ENCODE measurements at places on chromosomes 3 and 15.
A peak's percentile ranks its signal among the peaks of the same experiment; 100 is the strongest.

GRCh38 chr3:28916713-28917499 lies 364.0 kb upstream of the RBMS3 start:
- peak; percentile 75 for DNase-seq

- no peak for DNase-seq
Observed at GRCh38 chr15:47945872-47946650, 174.7 kb upstream of the SLC24A5 start.

GRCh38 chr15:65980824-65981456 lies 111.6 kb downstream of the RAB11A start:
- peak; percentile 74 for DNase-seq

DNA sequence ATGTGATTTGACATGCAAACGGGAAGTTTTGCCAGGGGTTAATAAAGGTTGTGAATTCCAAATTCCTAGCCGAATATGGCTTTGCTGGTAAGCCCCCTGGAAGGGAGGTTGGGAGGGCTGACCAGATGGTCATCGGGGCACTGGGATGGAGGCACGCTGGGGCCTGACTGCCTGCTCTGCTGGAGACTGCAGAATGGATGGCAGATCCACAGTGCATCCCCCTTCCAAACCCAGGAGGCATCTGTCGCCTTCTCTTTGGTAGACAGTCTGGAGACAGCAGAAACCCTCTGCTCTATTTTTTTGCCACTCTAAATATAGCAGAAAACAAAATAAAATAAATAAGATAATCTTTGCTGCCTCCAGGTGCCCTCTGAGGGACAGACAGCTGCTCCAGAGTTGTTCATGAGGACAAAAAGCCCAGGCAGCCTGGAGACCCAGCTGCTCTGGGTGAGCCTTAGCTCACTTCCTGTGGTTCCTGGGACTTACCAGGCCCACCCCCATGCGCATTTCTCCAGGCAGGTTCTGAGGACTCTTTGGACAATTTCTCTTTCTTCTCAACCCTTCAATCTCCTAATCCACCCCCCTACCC lies 6.1 kb upstream of the SPTBN5 start:
- DNase-seq, result no peak

DNA sequence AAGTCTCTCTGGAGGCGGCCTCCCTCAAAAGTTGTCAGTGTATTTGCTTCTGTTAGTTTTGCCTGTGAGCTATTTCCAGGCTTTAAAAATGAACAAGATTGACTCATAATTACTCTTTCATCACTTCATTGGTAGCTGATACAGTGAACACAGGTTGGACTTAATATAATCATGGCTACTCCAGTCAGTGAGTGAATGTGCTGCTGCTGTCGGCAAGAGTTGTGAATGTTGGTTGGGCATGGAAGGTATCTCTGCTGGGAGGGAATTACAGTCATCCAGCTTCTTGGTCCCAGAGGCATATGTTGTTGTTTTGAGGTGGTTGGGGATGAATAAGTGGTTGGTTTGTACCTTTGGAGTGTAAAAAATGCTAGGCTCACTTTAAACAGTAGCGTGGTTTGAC lies 11.5 kb downstream of the TCF12 start:
- peak; percentile 12 for DNase-seq

DNA sequence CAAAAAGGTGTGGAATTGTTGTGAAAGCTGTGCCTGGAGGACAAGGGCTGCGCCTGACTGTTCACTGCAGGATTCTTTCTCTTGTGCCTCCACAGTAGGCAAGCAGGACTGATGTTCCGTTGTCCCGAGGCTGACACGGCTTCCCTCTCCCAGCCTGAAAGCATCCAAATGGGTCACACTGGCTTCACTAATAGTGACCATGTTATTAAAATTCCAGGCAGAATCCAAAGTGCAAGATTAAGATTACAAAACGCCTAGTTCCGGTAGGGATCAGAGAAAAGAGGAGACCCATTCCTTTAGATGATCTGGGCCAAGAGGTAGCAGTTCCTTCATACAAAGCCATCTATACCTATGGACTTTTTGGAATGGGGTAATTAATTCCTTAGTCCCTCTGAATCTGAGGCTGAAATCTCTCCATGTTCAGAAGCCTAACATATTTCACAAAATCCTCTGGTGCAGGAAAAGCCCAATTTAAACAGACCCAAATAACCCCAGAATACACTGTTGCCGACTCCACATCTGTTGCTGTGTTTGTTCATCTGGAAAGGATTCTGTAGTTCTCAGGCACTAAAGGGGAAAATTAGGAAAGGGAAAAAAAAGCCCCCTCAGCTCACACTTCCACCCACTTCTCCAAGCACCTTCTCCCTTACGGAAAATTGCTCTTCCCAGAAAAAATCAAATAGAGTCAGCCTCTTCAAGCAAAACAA lies 145.9 kb downstream of the RORA start:
- no peak for DNase-seq

DNA sequence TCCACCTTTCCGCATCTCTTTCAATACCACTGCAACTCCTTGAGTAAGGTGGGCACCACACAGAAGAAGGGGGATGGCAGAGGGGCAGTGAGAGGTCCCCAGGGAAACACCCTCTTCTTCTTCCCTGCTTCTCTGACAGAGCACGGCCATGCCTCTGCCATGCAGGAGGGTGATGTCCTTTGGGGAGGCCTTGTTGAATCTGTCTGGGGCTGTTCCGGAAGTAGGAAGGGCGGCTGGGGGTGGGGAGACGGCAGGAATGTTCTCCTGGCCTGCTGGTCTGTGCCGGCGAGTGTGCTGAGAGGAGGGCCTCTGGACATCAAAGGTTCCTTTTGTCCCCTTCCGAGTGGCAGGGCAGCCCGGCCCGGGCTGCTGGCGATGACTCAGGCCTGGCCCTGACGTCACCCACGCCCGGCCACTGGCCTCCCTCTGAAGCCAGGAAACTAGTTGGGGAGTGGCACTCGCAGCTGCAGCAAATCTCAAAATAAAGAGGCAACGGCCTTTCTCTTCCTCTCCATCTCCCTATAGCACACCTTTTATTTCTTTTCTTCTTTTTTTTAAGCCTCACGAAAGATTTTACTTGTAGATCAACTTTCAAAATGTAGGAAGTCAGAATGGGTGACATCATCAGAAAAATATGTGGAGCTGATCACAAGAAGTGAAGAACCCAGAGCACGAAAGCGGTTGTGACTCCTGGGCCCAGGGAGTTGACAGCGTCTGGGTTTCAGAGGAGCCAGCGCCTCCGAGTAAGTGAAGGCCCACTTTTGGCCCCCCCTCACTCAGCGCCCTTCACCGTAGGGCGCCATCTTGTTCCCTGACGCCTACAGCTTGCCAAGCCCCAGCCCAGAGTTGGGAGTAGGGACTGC lies at the start of gene ZBTB38:
Gene ZBTB38 (plus strand): TSS at position 443 of the 863 bp plus-strand sequence. CDS start 73,885 bp downstream, outside the sequence.
- DNase-seq, result peak; percentile 97

DNA sequence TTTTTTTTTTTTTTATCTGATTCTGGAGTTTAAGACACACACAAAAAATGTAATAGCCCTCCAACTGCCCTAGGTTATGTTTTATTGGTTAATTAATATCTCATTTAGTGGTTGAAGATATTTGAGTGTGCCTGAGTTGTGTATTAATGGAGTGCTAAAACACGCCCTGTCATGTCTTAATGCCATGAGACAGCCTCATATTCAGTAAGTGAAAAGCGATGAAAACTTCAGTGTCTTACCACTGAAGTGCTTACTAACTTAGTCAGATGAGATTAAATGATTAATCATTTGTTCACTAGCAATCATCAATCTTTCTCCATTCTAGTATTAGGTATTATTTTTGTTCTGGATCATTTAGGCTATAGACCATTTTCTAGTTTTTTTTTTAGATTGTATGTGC lies 544.7 kb upstream of the ROBO2 start:
- peak; percentile 45 for DNase-seq

DNA sequence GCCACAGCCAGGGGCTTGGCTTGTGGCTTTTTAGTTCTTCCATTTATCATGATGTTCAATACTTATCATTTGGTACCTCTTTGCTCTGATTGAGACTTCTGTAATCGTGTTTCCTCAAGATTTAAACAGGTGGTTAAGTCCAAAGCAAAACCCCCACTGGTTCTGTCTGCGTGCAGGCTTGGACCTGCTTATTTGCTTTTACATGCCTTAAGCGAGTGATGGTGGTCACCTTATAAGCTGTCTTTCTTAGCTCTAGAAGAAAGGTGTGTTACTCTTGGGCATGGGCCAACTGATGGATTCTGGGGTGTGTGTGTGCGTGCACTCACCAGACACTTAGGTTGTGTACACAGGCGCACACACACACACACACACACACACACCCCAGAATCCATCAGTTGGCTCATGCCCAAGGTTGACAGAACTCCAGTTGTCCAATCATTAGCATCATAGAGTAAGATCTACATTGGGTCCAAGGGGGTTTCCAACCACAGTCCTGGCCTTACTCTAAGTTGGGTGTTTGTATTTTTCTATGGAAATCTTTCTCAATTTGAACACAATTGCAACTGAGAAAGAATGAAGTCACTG lies 1.2 kb downstream of the MYZAP start:
- DNase-seq, result no peak

DNA sequence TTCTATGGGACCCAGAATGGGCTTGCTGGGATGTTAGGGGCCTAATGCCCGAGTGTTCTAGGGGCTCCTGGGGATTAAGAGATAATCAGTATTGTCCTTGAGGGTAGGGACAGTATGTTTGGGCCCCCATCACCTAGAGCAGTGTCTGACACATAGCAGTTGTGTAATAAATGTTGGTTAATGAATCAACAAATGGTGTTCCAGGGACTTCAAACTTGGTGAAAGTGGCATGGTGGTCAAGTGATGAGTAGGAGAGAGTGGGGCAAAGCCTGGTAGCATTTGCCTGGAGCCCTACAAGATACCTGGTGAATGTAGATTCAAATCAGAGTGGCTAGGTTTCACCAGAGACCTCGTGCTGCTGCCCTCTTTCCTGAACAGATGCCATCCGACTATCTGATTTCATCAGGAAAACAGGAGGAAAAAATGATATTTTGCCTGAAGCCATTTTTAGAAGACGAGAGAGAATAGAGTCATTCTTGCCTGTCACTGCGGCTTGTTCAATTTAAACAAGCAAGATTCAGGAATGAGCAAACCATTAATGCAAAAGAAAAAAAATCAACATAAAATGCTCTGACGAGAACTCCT lies 117.3 kb downstream of the RPL22L1 start:
- DNase-seq, result peak; percentile 30

- DNase-seq, result no peak
Observed at GRCh38 chr3:192747145-192747544, 19.8 kb upstream of the FGF12 start.

GRCh38 chr3:14169871-14170270 lies 8.5 kb downstream of the XPC start:
- DNase-seq, result peak; percentile 37

- DNase-seq, result no peak
Observed at GRCh38 chr3:174783502-174783901, 75.6 kb upstream of the NAALADL2 start.

GRCh38 chr3:39103791-39104552 lies 3.5 kb downstream of the GORASP1 start:
- no peak for DNase-seq

DNA sequence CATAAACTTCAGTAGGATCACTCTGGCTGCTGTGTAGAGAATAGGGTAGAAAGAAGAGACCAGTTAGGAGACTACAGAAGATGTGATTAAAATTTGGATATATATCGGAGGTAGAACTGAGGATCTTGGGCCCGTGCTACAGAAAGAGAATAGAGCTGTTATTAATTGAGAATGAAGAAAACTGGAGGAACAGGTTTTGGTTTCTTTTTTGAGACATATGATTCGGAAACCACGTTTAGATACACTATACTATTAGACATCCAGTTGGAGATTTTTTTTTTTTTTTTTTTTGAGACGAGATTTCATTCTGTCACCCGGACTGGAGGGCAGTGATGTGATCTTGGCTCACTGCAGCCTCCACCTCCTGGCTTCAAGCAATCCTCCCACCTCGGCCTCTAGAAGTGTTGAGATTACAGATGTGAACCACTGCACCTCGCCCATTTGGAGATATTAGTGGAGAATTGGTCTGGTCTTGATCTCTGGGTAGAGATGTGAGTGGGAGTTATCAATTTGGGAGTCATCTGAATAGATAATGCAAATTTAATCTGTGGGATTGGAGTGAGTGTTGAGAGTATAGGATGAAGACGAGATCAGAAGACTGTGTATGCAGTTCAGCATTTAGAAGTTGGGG lies 50.9 kb downstream of the TCF12 start:
- no peak for DNase-seq

GRCh38 chr3:182389071-182389815 lies 404.1 kb upstream of the ATP11B start:
- no peak for DNase-seq

DNA sequence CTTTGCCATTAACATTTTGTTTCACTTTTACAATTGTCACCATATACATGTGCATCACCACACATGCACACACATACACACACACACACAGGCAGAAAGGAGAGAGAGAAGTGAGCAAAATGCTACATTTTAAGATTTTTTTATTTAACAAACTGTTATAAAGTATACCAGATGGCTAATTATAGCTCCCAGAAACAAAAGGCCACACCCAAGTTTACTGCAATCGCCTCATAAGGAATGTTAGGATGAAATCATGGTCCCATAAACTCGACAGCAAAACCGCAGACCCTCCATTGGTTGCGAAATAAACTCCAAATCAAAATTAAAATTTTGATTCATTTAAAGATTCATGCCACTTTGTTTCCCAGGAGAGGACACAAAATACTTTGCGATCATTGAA lies 16.1 kb upstream of the C15orf61 start:
- no peak for DNase-seq

- no peak for DNase-seq
Observed at GRCh38 chr15:61226361-61227256, 2.5 kb downstream of the RORA start.

DNA sequence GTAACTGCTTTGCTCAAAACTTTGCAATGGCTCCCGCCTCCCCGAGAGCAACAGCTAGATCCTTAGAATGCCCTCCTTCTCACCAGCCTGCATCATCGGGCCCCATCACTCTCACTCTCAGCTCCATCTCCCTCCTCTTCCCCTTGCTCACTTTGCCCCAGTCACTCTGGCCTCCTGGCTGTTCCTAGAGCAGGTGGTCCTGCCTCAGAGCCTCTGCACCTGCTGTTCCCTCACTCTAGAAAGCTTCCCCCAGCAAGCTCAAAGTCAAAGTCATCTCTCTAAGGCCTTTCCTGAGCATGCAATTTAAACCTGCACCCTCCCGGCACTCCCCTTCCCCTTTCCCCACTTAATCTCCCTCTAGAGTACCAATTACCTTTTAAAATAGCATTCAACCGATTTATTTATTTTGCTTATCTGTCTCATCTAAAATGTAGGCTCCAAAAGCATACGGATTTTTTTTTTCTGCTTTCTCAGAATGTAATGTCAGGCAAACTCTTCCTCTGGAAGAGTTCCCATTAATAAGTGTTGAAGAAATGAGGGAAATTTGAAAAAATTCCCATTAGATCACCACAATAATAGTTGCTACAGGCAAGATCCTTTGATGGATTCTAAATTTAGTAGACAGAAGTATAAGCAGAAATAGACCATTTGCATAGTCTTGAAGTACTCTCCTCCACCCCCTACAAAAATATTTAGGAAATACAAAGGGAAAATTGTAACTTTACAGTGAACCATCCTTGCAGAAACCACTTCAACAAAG lies 15.9 kb upstream of the HES1 start:
- no peak for DNase-seq

- peak; percentile 57 for DNase-seq
Observed at GRCh38 chr3:29171043-29171990, 109.6 kb upstream of the RBMS3 start.

- peak; percentile 83 for DNase-seq
Observed at GRCh38 chr3:192884777-192885773, 32.6 kb downstream of the MB21D2 start.

Measured in HCEC 1CT (cell line).